ENCODE measurements at places on chromosomes 12 and 14.

GRCh38 chr12:114123108-114123507 is 157.0 kb upstream of the RBM19 start:
- DNase-seq, result no peak

GRCh38 chr12:46783871-46784270 is 41.9 kb downstream of the SLC38A4 start:
- no peak for DNase-seq

GRCh38 chr12:70418101-70418500 is 52.0 kb downstream of the KCNMB4 start:
- no peak for DNase-seq

- DNase-seq, result no peak
Measured at GRCh38 chr12:69513297-69513696, 43.1 kb downstream of the FRS2 start.

GRCh38 chr12:131473741-131474709 is 236.9 kb upstream of the SFSWAP start:
- no peak for DNase-seq

DNA sequence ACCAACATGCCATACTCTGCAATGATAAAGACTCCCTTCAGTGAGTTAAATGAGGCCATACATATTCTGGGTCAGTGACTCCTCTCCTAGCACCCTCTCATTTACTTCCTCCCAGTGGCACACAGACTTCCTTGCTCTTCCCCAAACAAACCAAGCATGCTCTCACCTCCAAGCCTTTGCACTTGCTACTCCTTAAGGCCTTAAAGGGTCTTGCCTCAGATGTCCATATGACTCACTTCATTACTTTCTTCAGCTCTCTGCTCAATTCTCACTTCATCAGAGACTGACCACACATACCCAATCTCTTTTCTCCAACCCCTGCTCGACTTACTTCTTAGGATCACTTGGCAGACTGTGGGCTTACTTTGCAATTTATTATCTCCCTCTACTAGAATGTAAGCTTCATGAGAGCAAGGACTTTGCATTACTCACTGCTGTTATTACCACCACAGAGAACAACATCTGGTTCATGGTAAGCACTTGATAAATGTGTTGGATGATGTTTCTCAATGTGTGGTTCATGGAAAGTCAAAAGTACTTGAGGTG is 22.8 kb downstream of the DDX24 start:
- no peak for DNase-seq

DNA sequence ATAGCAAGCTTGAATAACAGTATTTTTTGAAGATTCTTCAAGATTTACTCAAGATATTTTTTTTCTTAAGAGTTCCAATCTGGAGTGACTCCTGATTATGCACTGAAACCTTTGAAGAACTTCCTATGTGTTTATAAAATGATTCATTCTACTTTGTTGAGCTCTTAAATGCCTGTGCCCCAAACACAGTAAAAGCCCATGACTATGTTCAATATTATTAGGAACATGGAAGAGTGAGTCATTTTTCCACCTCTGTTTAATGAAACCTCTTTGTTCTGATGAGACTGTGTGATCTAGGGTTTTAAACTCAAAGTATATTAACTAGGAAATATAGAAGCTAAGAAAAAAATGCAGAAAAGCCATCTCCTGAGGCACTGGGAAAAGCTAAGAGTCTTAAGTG is 415.0 kb upstream of the FBXO33 start:
- DNase-seq, result no peak

DNA sequence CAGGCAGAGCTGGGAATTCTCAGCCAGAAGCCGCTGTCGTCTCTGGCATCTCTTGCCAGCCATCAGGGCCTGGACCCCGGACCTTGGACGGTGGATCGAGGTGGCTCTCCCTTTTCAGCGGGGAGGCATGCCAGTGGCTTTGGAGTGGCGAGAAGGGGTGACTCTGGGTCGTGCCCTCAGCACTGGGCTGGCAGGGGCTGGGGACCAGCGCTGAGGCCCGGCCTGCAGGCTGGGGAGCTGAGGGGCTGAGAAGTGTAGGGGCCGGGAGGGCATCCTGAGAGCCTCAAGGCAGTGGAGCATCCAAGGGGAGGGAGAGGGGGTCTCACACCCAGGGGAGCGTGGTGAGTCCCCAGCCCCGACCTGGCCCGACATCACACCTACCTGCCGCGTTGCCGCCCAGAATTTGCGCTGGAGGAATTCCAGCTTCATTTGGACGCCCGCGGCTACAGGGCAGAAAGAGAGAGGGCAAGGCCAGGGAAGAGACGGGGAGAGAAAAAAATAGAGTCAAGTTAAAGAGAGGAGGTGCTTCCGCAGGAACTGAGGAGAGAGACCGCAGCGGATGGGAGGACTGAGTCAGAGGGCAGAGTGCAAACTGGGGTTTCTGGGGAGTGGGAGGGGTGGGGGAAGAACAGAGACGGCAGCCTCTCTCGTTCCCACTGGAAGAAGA is 9.0 kb upstream of the LRTM2 start:
- DNase-seq, result peak; percentile 46

DNA sequence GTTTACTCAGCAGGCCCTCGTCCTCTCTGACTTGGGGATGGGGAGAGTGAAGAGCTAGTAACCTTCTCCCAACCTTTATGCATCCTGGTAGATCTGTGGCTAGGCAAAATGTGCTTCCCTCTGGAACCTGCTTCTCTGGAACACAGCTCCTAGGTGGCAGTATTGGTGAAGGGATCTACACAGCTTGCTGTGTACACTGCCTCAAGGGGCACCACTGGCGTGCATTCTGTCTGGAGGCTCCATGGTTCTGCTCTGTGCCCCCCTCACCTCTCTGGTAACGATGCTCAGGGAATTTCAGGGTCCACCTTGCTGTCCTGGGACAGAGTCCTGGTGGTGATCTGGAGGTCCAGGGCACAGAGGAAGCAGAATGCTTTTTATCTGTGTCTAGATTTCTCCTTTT is 43.5 kb upstream of the KCNA5 start:
- no peak for DNase-seq

DNA sequence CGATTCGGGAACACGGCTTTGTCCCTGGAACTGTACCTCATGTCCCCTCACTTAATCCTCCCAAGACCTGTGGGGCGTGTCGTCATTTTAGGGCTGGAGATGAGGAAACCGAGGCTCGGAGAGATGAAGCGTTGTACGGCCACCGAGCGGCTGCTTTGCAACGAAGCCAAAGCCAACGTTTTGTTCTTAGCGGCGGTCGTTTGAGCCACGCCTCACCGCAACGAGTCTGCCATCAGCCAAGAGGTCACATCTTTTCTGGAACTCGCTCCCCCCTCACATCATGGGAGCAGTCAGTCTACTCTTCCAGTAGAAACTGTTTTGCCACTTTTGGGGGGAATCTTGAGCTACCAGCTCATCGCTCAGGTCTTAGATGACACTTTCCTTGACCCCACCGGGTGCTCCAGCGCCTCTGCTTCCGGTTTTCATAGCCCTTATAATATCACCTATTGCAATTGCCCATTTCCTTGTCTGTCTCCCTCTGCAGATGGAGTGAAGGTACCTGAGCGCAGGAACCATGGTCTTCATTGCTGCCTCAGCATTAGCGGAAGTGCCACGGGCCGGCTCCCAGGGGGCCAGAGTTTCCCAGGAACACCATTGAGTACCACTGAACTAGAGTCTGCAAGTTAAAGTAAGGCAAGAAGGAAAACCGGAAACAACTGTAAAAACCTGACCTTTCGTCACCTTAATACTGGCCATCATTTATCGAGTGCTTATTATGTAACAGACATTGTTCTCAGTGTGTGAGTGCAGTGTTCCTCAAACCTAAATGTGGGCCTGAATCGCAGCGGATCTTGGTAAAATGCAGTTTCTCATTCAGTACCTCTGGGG is 19.6 kb downstream of the NINJ2 start:
- no peak for DNase-seq

- no peak for DNase-seq
Measured at GRCh38 chr12:28683366-28683765, 465.7 kb upstream of the FAR2 start.

- no peak for DNase-seq
Measured at GRCh38 chr12:94663071-94663470, 12.7 kb upstream of the TMCC3 start.

- no peak for DNase-seq
Measured at GRCh38 chr12:9960590-9960989, 10.6 kb upstream of the CLEC12A start.

GRCh38 chr12:84073401-84073800 is 839.2 kb downstream of the SLC6A15 start:
- no peak for DNase-seq

GRCh38 chr14:45361727-45362126 is 108.7 kb upstream of the MIS18BP1 start:
- DNase-seq, result no peak

DNA sequence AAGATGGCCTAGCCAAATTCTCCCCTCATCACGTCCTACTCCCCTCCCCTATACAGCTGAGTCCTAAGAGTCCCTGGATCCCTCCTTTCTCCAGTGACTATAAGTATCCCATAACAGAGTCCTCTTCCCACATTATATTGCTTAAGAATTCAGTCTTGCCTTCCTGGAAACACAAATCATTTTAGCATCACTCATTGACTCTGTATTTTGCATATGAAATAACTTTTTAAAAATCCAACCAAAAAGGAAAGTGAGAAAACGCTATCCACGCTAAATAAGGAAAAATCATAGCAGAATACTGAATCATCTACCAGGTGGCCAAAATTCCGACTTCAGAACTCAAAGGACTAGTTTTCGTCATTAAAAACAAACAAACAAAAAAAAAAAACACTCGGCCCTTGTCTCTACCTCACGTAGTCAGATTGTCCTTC is 130.2 kb downstream of the GCH1 start:
- DNase-seq, result no peak

GRCh38 chr12:15842108-15842507 is 40.1 kb upstream of the STRAP start:
- DNase-seq, result no peak

DNA sequence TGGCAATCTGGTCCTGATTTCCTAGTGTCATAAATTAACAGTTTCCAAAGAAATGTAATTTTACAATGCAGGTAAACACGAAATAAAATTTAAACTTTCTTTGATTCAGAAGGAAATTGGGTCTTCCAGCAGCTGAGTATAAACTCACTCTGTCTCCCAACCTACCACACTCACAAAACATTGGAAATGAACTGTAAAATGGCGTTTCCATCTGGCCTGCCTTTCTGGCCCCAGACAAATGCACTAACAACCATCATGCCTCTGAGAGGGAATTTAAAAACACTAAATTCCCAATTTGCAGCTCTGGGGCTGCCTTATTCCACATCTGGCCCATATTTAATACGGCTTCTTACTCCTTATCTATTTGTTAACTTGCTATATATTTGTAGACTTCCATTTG is 19.3 kb downstream of the ATP2B1 start:
- no peak for DNase-seq

GRCh38 chr14:102514987-102515733 is 5.6 kb upstream of the ANKRD9 start:
- no peak for DNase-seq

DNA sequence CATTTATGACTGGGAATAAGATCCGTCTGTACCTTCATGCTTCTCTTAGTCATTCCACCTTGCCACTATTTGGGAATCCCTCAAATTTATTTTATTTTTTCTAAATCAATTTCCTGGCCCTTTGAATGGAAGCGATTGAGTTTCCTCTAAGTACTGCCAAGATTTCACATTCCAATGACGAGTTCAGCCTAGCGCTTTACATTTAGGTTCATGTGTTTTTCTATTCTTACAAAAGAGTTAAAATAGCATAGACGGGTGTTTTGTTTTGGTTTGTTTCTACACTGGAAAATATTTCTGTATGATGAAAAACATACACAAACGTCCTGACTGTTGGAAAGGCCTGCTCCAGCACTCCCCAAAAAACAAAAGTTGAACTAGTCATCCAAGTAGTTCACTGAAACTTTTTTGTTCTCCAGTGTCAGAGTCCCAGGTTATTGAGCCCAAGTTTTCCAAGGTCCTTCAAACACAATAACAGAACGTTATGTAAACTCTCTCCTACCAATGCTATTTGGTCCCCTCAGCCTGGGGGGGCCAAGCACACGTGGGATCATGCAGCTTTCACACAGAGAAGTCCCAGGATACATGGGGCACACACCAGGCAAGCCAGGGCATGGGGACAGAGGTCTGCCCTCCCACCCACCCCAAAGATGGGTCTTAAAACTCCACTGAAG is 74.8 kb upstream of the FOXN3 start:
- DNase-seq, result no peak

DNA sequence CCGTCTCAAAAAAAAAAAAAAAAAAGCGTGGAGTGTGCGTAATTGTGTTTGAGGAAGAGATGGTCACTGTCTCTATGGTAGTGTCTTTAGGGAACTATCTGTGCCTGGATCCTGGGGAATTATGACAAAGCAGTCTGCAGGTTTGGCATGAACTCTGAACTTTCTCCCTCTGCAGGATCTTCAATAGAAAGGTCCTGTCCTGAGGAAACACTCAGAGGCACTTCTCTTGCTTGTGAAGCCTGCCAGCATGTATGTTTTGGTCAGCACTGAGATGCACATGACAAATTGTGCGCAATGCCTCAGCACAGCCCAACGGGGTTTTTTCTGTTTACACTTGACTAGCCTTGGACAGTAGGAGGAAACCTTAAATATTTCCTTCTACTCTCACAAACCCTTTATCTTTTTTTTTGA is 46.6 kb downstream of the ATF7 start:
- DNase-seq, result no peak

DNA sequence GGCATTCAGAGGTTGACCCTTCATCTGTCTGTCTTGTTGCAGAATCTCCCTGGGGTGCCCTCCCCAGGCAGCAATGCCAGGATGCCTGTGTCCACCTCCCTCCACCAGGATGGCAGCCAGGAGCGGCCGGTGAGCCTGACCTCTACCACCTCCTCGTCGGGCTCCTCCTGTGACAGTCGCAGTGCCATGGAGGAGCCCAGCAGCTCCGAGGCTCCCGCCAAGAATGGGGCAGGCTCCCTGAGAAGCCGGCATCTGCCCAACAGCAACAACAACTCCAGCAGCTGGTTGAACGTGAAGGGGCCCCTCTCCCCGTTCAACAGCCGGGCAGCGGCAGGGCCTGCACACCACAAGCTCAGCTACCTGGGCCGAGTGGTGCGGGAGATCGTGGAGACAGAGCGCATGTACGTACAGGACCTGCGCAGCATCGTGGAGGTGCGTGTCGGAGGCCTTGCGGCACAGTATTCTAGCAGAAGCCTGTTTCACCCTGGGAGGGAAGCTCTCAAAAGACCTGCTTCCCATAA is 23.4 kb downstream of the PLEKHG3 start:
- no peak for DNase-seq

- no peak for DNase-seq
Measured at GRCh38 chr12:54432815-54433164, 13.7 kb upstream of the ITGA5 start.

DNA sequence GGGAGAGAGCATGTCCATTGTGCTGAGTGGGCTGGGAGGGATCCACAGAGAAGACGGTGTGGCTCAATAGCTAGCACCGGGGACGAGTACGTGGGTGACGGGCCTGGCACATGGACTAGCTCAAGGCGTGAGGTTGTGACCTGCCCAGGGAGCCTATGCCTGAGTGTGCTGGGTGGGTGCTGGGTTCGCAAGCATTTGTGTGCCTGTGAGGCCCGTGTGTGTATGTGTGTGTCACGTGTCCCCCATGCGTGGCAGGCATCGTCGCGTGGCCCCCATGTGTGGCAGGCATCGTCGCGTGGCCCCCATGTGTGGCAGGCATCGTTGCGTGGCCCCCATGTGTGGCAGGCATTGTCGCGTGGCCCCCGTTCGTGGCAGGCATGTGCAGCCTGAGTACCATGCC is 109.2 kb downstream of the TMEM121 start:
- DNase-seq, result no peak

GRCh38 chr12:130764073-130764472 is 48.0 kb upstream of the RIMBP2 start:
- no peak for DNase-seq

- DNase-seq, result no peak
Measured at GRCh38 chr14:97336179-97336578, 539.0 kb downstream of the VRK1 start.

- no peak for DNase-seq
Measured at GRCh38 chr12:28563936-28564335, 373.7 kb downstream of the CCDC91 start.
